Sigmoid colon (tissue), 7 donors: ENCODE measurements at places on chromosomes 1 and 21.
A peak's percentile ranks its signal among the peaks of the same experiment; 100 is the strongest.

- peak; percentile 40 for DNase-seq
Observed at GRCh38 chr1:53576866-53577760, 117.9 kb downstream of the DMRTB1 start.

DNA sequence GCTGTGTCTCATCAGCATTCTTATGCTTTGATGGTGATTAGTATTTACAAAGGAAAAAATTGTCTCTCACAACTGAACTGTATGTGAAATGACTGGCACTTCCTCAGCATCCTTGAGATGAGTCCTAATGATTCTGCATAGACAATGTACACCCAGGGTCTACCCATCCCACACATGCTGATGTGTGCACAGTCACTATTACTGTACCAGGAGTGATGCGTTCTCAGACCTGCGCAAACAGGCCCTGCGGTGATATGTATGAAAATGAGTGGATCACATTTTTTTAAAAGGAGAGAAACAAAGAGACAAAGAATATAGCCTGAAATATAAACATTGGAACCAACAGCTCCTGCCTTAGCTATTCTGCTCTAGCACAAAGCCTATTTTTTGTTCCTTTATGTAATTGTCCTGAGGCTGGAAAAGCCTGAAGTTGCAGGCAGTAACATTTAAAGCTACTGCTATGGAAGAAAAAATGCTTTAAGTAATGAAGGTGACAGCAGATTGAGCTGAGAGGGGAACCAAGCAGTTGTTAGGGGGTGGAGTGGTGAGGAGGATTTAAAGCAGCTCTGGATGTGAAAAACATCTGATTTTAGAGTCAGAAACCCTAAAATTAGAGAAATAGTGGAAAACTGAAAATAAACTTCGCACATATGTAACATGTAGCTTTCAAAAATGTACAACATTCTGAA lies 5.5 kb downstream of the RCAN1 start:
- DNase-seq, result no peak

DNA sequence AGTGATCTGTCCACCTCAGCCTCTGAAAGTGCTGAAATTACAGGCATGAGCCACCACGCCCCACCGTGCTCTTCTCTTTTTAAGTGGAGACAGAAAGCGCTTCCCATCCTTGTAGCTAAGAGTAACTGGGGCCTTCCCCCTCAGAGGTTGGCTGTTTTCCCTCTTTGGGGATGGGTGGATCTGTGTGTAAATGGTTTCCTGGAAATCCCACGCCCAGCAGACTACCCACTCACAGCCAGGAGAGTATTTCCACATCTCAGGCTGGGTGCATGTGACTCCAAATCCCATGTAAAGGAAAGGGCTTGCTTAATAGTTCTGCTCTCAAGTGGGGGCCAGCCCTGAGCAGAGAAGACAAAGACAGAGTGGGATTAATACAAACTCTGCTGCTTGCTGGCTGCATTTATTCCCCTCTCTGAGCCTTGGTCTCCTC lies 19.6 kb upstream of the TCEA3 start:
- DNase-seq, result peak; percentile 95

- no peak for DNase-seq
Observed at GRCh38 chr1:176142973-176143372, 64.1 kb downstream of the COP1 start.

DNA sequence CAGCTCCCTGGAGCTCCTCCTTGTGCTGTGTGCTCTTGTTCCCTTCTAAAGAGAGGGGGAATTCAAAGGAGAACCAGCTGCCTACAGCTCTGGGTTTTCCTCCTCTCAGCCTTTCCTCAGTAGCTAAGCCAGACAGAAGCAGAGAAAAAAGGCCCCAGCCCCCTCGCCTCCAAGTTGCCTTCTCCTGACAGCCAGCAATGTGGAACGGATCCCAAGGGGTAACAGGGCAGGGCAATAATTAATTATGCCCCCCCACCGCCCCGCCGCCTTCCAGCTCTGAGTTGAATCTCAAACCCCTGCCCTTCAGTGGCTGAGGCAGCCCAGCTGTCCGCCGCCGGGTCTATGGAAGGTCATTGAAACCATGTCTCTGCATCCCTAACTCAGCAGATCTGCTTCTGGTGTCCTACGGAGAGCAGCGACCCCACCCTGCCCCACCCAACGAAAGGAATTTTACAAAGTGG lies 69.0 kb upstream of the GOLT1A start:
- peak; percentile 57 for DNase-seq

DNA sequence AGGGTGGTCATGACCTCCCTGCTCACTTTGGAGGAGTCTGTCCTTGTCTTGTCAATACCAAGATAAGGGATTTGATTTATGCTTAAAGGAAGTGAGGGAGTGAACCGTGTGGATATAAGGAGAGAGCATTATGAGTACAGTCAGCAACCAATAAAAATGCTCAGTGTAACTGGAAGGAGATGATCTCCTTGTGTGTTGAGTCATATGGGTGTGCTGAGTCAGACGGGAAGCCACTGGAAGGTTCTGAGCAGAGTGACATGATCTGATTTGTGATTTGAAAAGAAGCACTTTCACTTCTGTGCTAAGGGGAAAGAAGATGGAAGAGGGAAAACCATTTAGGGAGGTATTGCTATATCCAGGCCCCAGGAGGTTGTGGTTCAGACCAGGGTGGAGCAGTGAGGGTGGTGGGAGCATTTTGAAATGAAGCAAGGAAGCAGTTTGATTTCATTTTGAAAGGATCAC lies 2.5 kb upstream of the BCL10 start:
- no peak for DNase-seq

DNA sequence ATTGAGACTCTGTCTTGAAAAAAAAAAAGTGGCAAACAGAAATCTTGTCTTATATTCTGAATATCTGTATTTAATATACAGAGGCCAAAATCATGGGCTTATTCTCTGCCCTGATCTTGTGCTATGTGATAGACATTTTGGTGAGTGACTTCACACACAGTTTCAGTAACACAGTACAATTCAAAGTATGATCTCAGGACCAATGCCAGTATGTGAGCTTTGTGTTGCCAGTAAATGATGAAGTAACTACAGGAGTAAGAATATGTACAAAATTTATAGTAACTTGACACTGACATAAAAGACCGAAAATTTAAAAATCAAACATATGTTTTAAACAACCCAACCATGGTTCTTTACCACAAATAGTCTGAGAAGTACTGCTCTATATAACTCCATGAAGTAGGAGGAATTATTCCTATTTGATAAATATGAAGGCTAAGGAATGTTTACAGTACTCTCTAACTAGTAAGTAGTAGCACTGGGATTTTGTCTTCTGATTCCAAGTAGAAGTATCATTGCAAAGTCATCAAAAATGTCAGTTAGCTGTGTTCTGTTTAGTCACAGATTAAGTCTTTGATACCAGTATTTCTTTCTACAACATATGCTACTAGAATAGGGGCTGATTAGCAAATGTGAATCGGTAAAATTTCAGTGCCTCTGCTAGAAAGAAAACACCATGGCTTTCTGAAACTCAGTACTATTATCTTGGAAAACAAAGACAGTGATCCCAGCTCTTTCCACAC lies 25.3 kb downstream of the DPH5 start:
- no peak for DNase-seq

DNA sequence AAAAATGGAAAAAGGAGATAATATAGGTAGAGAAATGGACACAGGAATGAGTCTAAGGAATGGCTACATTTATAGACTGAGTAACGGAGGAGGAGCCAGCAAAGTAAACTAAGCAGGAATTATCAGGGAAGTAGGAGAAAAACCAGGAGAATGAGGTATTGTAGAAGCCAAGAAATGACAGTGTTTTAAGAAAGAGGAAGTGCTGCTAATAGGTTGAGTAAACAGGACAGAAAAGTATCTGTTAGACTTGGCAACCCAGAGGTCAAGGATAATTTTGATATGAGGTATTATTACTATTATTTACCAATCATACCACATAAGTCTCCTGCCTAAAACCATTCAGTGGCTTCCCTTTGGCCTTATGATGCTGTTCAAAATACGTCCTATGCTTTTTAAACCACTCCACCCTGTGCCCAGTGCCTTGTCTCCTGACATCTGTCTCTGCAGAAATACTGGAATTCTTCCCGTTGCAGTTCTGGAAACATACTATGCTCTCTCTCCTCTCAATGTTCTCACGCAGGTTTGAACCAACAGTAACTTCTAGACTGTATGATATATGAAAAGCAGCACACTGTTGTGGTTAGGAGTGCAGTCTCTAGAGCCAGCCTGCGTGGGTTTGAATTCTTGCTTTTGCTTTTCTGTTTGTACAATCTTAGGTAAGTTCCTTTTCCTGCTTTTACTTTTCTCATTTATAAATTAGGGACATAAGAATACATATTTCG lies 24.6 kb upstream of the NEK7 start:
- no peak for DNase-seq

DNA sequence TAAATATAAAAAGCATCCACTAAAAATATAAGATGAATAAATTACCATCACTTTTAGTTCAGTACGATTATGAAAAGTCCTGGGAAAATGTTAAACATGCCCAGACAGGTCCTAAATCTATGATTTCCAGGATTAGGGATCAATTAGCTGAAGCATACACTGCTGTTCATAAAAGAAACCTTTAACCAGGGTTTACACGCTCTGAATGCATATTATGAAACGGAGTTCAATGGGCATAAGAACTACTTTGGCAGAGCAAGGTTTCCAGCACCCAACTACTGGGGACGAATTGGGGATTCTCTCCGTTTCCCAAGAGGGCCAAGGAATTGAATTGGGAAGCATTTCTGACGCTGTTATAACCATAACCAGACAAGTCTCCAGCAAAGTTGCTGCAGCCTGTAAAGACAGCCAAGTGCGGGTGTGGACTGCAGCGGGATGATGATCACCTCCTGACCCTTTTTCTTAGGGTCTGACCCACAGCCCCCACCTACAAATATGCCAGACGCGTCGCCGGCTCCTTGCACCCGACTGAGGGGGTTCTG lies 1.6 kb downstream of the SLC30A1 start:
- no peak for DNase-seq

DNA sequence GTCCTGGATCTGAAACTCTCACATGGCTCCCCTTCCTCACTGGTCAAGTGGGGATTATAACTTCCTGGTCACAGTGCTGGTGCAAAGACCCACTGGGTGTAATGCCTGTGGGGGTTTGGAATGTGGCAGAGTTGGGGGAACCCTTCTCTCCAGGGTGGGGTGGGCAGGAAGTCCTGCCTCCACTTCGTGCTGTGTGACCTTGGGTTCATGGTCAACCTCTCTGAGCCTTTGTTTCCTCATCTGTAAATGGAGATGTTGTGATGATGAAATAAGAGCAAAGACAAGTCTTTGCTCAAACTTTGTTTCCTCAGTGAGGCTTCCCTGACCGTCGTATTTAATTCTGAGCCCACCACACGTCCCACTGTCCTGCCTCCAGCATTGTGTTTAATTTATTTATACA lies 564.7 kb downstream of the PTPRU start:
- DNase-seq, result no peak

DNA sequence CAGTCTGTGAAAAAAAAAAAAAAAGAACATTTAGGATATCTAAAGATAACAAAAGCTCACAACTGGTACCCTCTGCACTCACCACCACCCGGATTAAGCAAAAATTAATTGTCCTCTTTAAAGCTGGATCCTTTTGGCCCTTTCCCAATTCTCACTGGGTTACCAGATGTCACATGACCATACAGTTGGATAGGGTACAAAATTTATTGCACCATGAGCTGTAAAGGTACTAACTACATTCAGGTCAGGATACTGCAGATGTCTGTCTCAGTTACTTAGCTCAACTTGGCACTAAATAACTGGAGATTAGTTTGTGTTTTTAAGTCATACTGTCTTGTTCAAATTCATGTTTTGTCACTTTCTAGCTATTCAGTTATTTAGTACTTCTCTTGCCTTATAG lies 96.3 kb downstream of the GPATCH2 start:
- no peak for DNase-seq

- no peak for DNase-seq
Observed at GRCh38 chr21:34636961-34637360, 22.0 kb upstream of the RCAN1 start.

GRCh38 chr1:230785636-230786384 lies 38.6 kb downstream of the CAPN9 start:
- DNase-seq, result no peak

GRCh38 chr1:79380078-79380477 lies 373.5 kb upstream of the ADGRL4 start:
- no peak for DNase-seq

- no peak for DNase-seq
Observed at GRCh38 chr1:3323021-3323795, 131.3 kb upstream of the ARHGEF16 start.

- DNase-seq, result no peak
Observed at GRCh38 chr1:235105051-235106043, 23.3 kb downstream of the TOMM20 start.

DNA sequence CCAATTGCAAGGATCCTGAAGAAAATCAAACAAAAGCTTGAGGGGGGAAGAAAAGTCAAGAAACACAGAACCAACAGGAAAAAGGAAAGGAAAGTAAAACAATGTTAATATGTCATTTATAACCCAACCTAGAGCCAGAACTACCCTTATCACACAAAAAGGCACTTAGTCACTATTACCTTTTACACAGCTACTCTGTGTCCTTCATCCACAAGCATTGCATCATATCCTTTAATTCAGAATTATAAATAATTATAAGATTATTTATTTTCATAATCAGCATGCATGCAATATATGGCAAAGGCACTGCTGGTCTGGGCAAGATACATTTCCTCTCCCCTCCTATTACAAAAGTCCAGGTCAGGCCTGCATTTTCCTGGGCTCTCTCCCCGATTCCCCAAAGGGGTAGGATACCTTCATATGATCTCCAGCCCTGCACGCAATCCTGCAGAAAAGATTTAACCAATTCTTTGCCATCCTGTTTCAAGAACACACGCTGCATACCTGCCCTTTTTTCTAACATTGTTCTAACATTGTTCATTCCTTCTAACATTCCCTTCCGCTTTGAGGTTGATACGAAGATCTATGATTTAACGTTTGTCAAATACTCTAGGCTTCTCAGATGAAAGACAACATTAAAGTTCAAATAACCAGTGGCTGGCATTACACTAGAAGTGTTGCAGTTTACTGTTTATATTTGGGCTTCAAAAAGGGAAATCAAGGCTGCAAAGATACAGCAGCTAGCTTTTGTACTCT lies 4.3 kb downstream of the PTPN14 start:
- no peak for DNase-seq

GRCh38 chr21:46156678-46157077 lies 1.3 kb upstream of the FTCD start:
- no peak for DNase-seq

DNA sequence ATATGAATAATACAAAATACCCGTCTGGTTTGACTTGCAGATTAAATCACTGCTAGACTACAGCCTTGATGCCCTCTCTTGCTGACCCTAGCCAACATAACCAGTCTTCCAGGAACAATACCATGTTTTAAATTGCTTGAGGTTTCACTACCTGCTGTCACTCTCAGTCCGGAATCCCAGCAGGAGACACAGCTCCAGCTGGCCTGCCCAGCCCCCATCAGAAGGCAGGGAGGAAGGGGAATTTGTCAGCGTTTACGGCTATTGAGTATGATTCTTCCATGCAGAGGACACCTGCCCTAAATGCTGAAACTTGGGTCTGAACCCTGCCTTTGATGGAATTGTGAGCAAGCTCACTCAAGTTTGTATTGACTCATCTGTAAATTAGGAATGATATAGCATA lies 33.0 kb downstream of the ZNF496 start:
- DNase-seq, result no peak

GRCh38 chr1:117466761-117467160 lies 99.5 kb downstream of the MAN1A2 start:
- DNase-seq, result no peak
